ENCODE measurements at places on chromosomes 6 and 20. TPM values are rescaled to one million over a fixed set of nuclear protein-coding genes. Genes with fewer than 3 reads are reported as not detected.

Gene TINAG
- not detected for total RNA-seq

Gene VNN1
- total RNA-seq, result 132 TPM

GRCh38 chr6:137768935-137769334 is 98.1 kb upstream of the TNFAIP3 start:
- no peaks in the 10 kb centered on the region for H3K36me3 ChIP-seq
- no peak for DNase-seq
- no peak overlapping the region for H3K27ac ChIP-seq
- no peaks in the 10 kb centered on the region for H3K4me1 ChIP-seq
- no peaks in the 10 kb centered on the region for H3K27me3 ChIP-seq

DNA sequence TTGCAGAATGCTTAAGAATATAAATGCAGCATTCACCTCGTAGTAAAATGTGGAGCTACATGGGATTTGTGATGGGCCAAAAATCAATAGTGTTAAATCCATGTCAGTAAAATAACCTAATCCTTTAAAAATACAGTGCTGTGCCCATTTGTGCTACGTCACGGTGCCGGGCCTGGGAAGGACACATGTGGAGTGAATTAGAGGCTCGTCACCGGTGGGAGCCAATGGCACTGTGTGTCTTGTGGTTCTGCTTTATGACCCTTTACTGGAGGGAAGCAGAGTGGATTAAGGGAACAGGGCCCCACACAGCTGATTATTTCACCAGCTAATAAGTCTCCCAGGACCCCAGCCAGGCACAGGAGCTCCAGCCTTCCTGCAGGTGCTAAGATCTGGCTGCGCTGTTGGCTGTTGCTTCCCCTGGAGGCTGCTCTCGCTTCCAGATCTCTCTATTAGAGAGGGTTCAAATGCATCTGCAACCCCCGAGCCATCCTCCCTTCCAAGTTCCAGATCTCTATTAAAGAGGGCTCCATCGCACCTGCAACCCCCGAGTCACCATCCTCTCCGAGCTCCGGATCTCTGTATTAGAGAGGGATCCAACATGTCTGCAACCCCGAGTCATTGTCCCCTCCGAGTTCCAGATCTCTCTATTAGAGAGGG is 405.8 kb downstream of the CDH4 start:
- no peak overlapping the region for H3K4me3 ChIP-seq
- no peak overlapping the region for H3K27ac ChIP-seq
- no peaks in the 10 kb centered on the region for H3K4me1 ChIP-seq

DNA sequence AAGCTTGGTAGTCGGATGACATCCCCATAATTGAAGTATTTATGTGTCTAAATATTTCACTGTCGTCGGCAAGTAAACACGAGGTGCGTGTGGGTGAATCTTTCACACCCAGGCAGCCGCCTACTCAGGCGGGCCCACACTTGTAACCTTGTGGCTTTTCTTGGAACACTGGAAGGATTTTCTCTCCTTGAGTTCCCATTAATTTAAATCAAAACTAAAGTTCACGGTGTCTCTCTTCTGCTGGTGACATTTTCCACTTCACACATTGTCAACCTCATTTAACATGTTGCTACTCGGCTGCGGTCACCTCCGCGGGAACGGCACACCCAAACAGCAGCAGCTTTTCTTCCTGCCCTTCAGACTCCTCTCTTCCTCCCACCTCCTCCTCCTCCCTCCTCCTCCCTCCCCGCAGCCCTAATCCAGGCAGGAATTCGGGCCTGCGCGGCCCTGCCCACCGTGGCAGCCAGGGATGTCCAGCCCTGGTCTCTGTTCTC is 336.6 kb downstream of the QKI start:
- no peak overlapping the region for H3K4me3 ChIP-seq
- no peak for DNase-seq
- H3K4me1 ChIP-seq, result no peaks in the 10 kb centered on the region

Measured in liver (tissue), 10 donors.